Ovary (tissue), 10 donors: ENCODE measurements at places on chromosomes 16 and 17. TPM values are rescaled to one million over a fixed set of nuclear protein-coding genes. Genes with fewer than 3 reads are reported as not detected.

- H3K4me3 ChIP-seq = no peak overlapping the region
- no peaks in the 10 kb centered on the region for H3K27me3 ChIP-seq
- H3K4me1 ChIP-seq = no peaks in the 10 kb centered on the region
- DNase-seq = no peak
- no peaks in the 10 kb centered on the region for H3K36me3 ChIP-seq
Observed at GRCh38 chr16:57127037-57127763, 34.8 kb downstream of the CPNE2 start.

- H3K27me3 ChIP-seq = no peaks in the 10 kb centered on the region
- H3K4me1 ChIP-seq = peaks cover 2% of the 10 kb centered on the region
- no peak overlapping the region for H3K4me3 ChIP-seq
- no peak overlapping the region for H3K27ac ChIP-seq
- no peak for DNase-seq
Observed at GRCh38 chr17:10087355-10087754, 111.1 kb downstream of the GAS7 start.

- peaks cover 39% of the 10 kb centered on the region for H3K4me1 ChIP-seq
- peak overlapping the region; percentile 80 for H3K4me3 ChIP-seq
- DNase-seq = peak; percentile 74
- H3K27ac ChIP-seq = peak overlapping the region; percentile 93
- H3K27me3 ChIP-seq = no peaks in the 10 kb centered on the region
- no peaks in the 10 kb centered on the region for H3K36me3 ChIP-seq
Observed at GRCh38 chr17:50056217-50056960, 479 bp downstream of the ITGA3 start.

GRCh38 chr16:999677-1000076 lies 18.1 kb downstream of the SOX8 start:
- H3K27me3 ChIP-seq = no peaks in the 10 kb centered on the region
- no peaks in the 10 kb centered on the region for H3K4me1 ChIP-seq
- H3K4me3 ChIP-seq = no peak overlapping the region
- H3K27ac ChIP-seq = no peak overlapping the region
- H3K36me3 ChIP-seq = no peaks in the 10 kb centered on the region

GRCh38 chr17:6394055-6394606 lies 40.8 kb downstream of the AIPL1 start:
- H3K36me3 ChIP-seq = no peaks in the 10 kb centered on the region
- no peak for DNase-seq
- H3K27me3 ChIP-seq = no peaks in the 10 kb centered on the region
- no peak overlapping the region for H3K4me3 ChIP-seq

GRCh38 chr17:75664099-75664549 lies 2.8 kb downstream of the RECQL5 start:
- H3K36me3 ChIP-seq = no peaks in the 10 kb centered on the region
- no peaks in the 10 kb centered on the region for H3K27me3 ChIP-seq
- no peak overlapping the region for H3K4me3 ChIP-seq
- DNase-seq = no peak

The PITPNM3 gene
- total RNA-seq = 10.0 TPM

The ABR gene
- 60.2 TPM for total RNA-seq

The BOLA2 gene
- 4.6 TPM for total RNA-seq

The KCTD19 gene
- not detected for total RNA-seq

The MEOX1 gene
- total RNA-seq = 0.24 TPM

The SOX8 gene
- total RNA-seq = 0.08 TPM
